GM23338 (cell line): ENCODE measurements at places on chromosomes 2 and 18. TPM values are rescaled to one million over a fixed set of nuclear protein-coding genes. Genes with fewer than 3 reads are reported as not detected.

- H3K36me3 ChIP-seq = no peaks in the 10 kb centered on the region
- peak overlapping the region; percentile 66; the same call in 1 of the 2 replicates for H3K27ac ChIP-seq
- peak overlapping the region; percentile 44; the same call in 1 of the 2 replicates for H3K4me3 ChIP-seq
- DNase-seq = no peak
- H3K4me1 ChIP-seq = peaks cover 71% of the 10 kb centered on the region
Observed at GRCh38 chr2:46705654-46706053, 210.0 kb downstream of the MCFD2 start.

GRCh38 chr2:227612546-227613271 is 1.9 kb downstream of the SCYGR3 start:
- peak; percentile 20 for DNase-seq
- H3K4me1 ChIP-seq = peaks cover 7% of the 10 kb centered on the region; the same call in 1 of the 2 replicates
- H3K27ac ChIP-seq = no peak overlapping the region
- H3K27me3 ChIP-seq = no peaks in the 10 kb centered on the region
- no peak overlapping the region for H3K4me3 ChIP-seq

- H3K27me3 ChIP-seq = no peaks in the 10 kb centered on the region
- H3K36me3 ChIP-seq = no peaks in the 10 kb centered on the region
- peak overlapping the region; percentile 18 for H3K27ac ChIP-seq
- DNase-seq = peak; percentile 81
- peaks cover 66% of the 10 kb centered on the region for H3K4me1 ChIP-seq
Observed at GRCh38 chr2:58497168-58497567, 256.0 kb upstream of the FANCL start.

DNA sequence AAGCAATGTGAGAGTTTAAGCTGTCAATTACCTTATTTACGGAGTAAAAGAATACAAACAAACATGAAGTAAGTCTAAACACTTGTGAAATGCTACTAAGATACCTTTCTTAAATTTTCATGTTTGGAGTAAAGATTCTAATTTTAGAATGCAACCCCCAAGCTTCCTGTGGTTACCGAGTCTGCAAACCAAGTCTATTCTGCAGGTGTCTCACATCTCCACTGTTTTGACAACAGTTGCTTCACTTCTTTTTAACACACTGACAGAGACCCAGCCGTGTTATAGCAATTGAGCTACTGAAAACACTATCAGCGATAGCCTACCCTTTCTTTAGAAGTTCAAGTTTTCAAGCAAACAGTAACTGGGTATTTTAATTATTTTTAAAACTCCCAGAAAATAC is 608.3 kb downstream of the ERBB4 start:
- no peak overlapping the region for H3K27ac ChIP-seq
- H3K4me3 ChIP-seq = no peak overlapping the region
- no peaks in the 10 kb centered on the region for H3K36me3 ChIP-seq
- no peaks in the 10 kb centered on the region for H3K27me3 ChIP-seq
- DNase-seq = peak; percentile 7

DNA sequence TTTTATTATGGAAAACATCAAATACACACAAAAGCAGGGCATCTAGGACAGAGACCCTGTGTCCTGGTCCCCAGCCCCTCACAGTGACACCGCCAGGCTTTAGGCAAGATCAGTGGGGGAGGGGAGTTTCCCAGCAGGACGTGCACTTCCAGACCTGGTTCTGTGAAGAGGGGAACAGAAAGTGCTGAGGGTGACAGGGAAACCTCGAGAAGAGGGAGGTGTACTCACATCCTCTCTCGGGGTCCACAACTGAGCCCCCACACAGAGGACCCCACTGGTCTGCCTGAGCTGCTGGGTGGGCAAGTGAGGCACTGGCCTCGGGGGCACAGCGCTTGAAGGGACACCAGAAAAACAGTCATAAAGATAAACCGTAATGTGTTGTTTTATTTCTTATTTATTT is 4.4 kb upstream of the GPR35 start:
- no peak overlapping the region for H3K27ac ChIP-seq
- H3K36me3 ChIP-seq = no peaks in the 10 kb centered on the region
- DNase-seq = no peak

DNA sequence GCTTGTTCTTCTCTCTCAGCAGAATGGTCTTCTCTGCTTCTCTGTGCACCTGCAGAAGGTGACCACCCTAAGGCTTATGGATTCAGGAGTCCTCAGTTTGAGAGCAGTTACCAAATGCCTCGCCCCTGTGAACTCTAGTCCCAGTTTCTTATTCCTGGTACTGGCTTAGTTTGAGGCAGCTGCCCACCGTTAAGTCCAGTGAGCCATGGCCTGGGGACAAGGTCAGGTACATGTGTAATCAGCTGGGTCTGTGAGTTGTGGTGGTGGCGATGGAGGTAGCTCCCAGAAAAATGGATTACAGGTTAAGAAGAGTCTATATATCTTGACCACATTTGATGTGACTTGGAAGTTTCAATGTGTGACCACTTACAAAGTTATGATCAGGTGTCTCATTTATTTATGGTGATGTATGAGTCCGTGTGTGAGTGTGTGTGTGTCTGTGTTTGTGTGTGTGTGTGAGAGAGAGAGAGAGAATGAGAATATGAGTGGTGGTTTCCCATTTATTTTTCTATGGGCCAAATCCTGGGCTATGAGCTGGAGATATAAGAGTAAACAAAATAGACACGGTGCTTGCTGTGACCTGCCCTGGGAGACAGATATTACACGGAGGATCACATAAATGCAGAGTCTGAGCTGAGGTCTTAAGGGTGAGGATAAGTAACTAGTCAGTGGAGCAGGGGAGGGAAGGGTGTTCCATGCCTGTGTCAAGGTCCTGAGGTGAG is 13.0 kb upstream of the IL1RN start:
- no peaks in the 10 kb centered on the region for H3K36me3 ChIP-seq
- H3K4me3 ChIP-seq = no peak overlapping the region
- H3K27me3 ChIP-seq = no peaks in the 10 kb centered on the region
- H3K4me1 ChIP-seq = peaks cover 9% of the 10 kb centered on the region; the same call in 1 of the 2 replicates
- no peak for DNase-seq

RAX gene
- total RNA-seq = 0.03 and 0.08 TPM in 2 replicates

STK17B gene
- total RNA-seq = 12.8 and 13.7 TPM in 2 replicates

AKAIN1 gene
- not detected in 2 replicates for total RNA-seq

ABCB11 gene
- not detected in 2 replicates for total RNA-seq
